ENCODE measurements at places on chromosomes 4 and X.

- peak; percentile 70 for DNase-seq
Observed at GRCh38 chr4:38114386-38115150, 154.4 kb downstream of the PTTG2 start.

DNA sequence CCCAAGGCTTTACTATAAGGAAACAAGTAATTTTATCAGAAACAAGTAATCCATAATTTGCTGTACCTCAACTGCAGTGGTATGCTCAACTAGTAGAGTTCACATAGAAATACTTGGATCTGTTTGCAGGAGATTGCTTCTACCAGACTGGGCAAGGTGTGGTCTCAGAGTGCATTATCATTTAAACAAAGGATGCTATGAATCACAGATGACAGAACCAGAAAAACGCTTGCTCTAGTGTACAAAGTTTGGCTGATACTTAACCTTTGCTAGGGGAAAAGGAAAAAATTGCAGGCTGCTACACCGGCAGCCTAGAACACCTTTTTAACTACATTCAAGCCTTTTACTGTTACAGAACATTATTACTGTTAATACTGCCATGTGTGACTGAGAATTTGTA lies 97.1 kb downstream of the ENOX2 start:
- no peak for DNase-seq

DNA sequence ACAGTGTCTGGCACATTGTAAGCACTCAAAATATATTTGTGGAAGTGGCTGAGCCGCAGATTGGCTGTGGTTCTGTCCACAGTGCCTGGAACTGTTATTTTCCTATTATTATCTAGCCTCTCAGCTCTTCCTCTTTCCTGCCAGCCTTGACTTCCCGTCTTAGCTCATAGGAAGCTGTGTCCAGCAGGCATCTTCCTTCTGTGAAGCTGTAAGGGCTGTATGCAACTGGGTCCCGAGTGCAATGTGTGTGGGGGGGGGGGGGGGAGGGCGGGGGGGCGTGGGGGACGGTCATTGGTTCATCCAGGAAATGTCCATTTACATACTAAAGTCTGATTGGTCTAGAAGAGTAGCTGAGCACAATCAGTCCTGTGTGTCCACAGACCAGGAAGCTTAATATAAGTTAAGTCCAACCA lies 210.7 kb downstream of the PDGFRA start:
- peak; percentile 67 for DNase-seq

- no peak for DNase-seq
Observed at GRCh38 chr4:11488657-11489452, 60.2 kb upstream of the HS3ST1 start.
